Ovary (tissue), 10 donors: ENCODE measurements at places on chromosomes 11 and 22. TPM values are rescaled to one million over a fixed set of nuclear protein-coding genes. Genes with fewer than 3 reads are reported as not detected.

DNA sequence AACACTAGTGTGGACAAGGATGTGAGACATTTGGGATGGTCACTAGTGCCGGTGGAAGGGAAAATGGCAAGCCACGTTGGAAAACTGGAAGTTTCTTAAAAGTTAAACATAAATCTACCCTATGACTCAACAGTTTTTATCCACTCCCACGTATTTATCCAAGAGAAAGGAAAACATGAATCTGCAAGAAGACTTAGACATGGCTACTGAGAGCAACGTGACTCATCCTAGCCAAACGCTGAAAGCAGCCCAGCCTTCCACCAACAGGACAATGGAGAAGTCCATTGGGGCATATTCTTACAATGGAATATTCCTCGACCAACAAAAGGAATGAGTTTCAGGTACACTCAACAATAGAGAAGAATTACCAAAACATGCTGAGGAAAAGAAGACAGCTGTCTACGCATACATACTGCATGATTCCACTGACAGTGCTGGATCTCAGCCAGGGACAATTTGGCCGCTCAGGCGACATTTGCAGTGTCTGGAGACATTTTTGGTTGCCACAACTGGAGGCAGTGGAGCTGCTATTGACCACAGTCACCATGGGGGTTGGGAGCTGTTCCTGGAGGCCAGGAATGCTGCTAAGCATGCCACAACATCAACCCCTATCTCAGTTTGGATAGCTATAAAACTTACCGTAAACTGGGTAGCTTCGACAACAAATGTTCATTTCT is 21.2 kb downstream of the SYT13 start:
- H3K27me3 ChIP-seq, result no peaks in the 10 kb centered on the region
- DNase-seq, result no peak
- H3K36me3 ChIP-seq, result no peaks in the 10 kb centered on the region
- H3K4me3 ChIP-seq, result no peak overlapping the region
- H3K27ac ChIP-seq, result no peak overlapping the region

GRCh38 chr11:128690665-128691101 is 3.2 kb upstream of the FLI1 start:
- H3K27ac ChIP-seq, result no peak overlapping the region
- no peaks in the 10 kb centered on the region for H3K36me3 ChIP-seq
- no peak overlapping the region for H3K4me3 ChIP-seq
- H3K27me3 ChIP-seq, result no peaks in the 10 kb centered on the region
- no peak for DNase-seq

GRCh38 chr22:19085233-19085718 is 36.9 kb downstream of the DGCR2 start:
- no peak overlapping the region for H3K4me3 ChIP-seq
- DNase-seq, result no peak

Gene OTOG
- not detected for total RNA-seq
